ENCODE measurements at places on chromosomes 3 and 15.

GRCh38 chr15:62868507-62868906 lies 174.0 kb upstream of the TPM1 start:
- no peak for DNase-seq

DNA sequence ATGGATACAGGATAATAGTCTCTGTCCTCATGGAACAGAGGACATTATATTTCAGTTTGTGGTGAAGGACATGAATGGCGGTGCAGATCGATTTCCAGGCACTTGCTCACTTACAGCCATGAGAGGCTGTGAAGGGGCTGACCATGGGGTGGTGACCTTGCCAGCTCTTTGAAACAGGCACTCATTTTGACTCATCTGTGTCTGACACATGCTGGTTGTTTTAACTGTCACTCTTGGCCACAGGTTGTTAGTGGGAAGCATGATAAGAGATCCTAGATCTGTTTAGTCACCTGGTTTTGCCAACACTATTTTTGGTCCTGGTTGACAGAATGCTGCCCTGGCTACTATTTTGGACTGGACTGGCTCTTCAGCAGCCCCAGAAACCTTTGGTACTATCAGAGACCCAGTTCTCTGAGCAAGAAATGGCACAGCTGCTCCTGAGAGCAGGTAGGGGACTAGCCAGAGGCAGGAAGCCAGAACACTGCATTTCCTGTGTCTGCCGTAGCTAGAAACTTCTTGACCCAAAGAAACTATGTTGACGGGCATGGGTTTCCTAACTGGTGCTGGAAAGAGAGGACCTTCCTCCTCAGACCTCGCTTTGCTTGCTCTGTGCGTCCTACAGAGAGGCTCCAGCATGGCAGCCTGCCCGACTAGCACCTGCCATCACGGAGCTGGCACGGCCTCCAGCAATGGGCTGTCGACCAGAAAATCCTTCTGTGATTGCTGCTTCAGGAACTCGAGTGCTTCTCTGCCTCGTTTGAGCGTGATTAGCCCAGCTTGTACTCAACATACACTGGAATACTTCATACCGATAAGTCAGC lies 6.3 kb downstream of the PXYLP1 start:
- no peak for DNase-seq

DNA sequence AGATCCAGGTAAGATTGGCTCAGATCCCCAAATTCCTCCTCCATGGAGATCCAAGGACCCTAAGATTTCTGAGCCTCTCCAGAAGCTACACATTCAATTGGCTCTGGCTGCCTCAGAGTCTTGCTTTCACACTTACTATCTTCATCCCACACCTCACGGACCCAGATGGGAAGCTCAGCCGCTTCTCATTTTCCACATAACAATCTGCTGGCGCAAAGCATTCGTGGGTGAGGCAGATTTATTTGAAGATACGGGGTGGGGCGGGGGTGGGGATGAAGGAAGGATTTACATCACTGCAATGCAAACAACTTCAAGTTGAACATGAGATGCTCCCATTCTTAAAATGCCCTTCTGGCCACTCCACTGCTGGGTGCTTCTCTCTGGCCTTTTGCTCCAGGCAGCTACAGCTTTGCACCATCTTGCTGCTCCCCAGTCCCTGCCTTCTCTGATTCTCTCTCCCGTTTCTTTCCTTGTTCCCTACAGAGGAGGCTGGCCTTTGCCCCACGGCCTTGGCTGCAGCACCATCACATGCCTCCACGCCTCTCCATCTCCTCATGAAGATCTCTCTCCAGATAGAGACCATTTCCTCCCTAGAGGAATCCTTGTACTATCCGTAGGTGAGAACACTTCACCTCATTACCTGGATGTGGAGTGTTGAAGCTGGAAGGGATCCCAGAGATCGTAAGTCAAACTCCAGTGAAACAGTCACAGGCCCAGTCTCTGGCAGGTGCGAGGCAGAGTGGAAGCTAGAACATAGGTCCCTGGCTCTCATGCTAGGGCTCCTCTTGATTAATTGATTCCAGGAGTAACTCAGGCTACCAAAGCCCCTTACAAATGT lies 175.9 kb downstream of the RPLP1 start:
- no peak for DNase-seq

GRCh38 chr15:33453761-33454160 lies 143.0 kb downstream of the RYR3 start:
- DNase-seq: no peak

DNA sequence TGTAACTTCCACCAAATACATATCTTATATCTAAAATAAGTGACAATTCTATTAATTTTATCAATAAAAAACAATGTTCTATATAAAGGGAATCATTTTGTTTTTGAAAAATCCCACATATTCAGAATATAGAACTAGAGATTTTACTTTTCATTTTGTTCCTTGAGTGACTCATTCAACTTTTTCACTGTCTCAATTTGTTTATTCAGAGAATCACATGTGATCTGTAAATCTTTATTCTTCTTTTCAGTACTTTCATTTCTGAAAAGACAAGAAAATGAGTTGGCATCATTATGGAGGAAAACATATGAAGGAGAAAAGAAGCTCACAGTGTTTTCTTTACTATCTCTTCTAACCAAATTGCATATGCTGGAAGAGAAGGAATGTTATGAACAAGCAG lies 35.0 kb downstream of the CIP2A start:
- no peak for DNase-seq

DNA sequence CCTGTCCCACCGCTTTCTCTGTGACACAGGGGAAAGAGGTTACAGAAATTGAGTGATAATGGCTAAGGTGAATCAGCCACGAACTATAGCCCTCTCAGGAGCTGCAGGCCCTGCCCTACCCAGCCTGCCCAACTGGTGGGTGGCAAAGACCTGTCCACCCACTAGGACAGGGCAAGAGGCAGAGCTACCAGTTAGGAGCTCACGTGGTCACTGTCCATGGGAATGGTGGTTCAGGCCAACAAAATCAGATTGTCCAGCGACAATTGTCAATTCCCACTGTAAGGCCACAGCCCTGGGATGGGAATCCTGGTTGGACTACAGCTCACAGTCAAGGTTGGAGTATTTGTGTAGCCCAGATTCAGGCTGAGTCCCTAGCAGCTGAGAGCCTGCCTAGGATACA lies 75.0 kb downstream of the PPCDC start:
- no peak for DNase-seq

GRCh38 chr15:59548501-59549226 lies 62.9 kb upstream of the GCNT3 start:
- DNase-seq: no peak

DNA sequence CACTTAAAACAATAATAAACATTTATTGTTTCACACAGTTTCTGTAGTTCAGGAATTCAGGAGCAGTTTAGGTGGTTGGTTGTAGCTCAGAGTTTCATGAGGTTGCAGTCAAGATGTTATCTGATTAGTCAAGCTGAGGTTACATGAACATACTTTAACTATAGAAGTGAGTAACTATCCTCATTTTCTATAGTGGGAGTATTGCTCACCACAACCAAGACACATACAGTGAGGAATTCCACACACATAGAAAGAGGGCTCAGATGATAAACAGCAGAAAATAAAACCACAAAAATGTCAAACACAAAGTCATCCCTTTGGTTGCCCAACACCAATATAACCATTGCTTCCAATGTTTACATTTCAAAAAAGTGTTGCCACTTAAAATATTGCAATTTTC lies 13.6 kb downstream of the SCN11A start:
- no peak for DNase-seq

- no peak for DNase-seq
Measured at GRCh38 chr15:68642491-68642845, 63.7 kb downstream of the CORO2B start.

GRCh38 chr3:59685432-59685831 lies 635.6 kb upstream of the CFAP20DC start:
- DNase-seq: no peak

DNA sequence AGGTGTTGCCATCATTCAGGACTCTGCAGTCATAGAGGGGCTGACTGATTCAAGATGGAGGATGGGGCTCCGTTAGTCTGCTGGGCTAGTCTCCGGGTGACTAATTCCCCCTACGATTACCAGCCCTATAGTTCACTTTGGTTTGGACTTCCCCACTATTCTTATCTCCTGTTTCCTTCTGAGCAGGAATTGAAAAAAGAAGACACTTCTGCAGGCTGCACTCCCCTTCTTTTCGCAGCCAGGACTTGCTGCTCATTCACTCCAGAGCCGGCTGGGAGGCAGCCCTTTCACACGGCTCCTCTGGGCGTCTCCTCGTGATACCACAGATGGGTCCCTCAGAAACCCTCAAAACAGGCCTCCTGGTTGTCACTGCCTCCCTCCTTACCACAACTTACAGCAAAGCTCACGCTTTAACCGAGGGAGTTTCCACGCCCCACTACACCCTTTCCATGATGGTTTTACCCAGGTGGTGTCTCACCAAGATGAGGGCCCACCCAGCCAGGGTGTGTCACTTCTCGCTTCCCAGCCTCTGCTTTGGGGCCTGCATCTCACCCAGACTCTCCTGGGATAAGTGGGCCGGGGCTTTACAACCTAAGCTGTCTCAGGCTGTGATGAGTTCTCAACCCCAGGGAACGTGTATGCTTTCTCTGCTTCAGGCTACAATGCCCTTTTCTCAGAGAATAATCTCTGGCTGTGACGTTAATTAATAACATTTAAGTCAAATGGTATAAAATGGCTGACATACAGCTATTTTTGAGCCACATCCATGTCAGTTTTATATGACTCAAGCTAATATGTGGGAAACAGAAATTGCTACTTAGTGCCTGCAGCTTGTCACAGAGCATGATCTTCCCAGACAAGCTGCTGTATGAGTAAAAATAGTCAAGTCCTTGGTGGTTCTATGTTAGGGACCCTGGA lies 11.9 kb downstream of the CX3CR1 start:
- DNase-seq: peak; percentile 88

DNA sequence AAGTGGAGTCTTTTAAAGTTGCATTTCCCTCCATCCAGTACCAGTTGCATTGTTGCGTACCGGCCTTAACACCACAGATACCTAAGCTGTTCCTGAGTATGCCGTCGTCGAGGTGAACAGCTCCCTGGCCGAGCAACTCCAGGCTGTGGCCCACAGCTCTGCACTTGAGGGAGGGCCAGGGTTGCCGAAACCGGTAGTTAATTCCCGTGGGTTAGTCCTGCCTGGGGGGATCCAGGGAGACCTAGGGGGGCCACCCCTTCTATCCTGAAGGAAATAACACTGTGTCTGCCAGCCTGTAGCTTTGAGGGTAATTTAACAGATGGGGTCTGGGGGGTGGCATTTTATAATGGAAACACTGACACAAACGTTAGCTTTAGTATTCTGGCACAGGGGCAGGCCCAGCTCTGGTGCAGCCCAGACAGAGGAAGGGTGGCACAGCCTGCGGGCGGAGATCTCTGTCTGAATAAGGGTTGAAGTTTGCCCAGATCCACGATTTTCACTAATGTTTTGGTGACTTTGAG lies 60.8 kb downstream of the RGMA start:
- DNase-seq: no peak

- DNase-seq: no peak
Measured at GRCh38 chr3:186869253-186870100, 27.0 kb downstream of the ADIPOQ start.

DNA sequence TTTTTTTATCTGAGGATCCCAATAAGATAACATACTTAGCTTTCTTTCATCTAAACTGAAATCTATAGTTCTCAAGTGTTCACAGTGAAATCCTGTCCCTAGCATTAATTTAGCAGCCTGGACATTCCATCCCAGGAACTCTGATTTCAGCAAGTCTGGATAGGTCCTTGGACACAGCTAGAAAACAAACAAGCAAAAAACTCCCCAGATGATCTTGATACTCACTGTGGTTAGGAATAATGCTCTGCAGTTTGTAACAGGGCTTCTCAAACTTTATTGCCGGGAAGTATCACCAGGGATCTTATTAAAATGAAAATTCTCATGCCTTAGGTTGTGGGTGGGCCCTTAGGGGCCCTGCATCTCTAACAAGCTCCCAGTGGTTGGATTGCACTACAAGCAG lies 24.3 kb downstream of the THBS1 start:
- DNase-seq: no peak

GRCh38 chr15:57565311-57565710 lies 26.4 kb upstream of the MYZAP start:
- DNase-seq: no peak

GRCh38 chr3:128217702-128218547 lies 64.6 kb downstream of the EEFSEC start:
- DNase-seq: no peak

- DNase-seq: no peak
Measured at GRCh38 chr3:187722206-187722612, 19.9 kb upstream of the RTP2 start.

GRCh38 chr3:146569314-146569713 lies 24.9 kb upstream of the PLSCR1 start:
- DNase-seq: no peak

GRCh38 chr3:150218236-150218635 lies 189.9 kb upstream of the TSC22D2 start:
- no peak for DNase-seq

Data from T-cell (primary cell).